ENCODE measurements at places on chromosomes 6 and 20.
A peak's percentile ranks its signal among the peaks of the same experiment; 100 is the strongest.

DNA sequence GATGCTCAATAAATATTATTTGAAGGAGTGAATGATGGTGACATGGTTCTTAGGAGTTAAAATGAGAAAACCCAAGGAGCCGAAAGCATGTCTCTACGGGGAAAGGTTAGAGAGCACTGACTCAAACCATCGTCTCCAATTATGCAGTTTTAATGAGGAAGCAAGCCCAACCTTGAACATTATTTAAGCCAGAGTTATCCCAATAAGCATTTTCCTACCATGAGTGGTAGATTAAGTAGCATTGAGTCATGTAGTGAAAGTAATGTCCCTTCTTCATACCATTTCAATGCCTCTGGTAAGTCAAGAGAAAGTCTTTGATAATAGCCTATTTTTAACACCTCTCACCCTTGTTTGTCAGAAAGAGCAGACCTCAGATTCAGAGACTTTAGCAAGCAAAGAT is 13.5 kb downstream of the TSHZ2 start:
- no peak for DNase-seq

- DNase-seq: no peak
Observed at GRCh38 chr6:155183095-155183494, 80.7 kb upstream of the CLDN20 start.

- no peak for DNase-seq
Observed at GRCh38 chr6:12238219-12238618, 51.9 kb upstream of the EDN1 start.

DNA sequence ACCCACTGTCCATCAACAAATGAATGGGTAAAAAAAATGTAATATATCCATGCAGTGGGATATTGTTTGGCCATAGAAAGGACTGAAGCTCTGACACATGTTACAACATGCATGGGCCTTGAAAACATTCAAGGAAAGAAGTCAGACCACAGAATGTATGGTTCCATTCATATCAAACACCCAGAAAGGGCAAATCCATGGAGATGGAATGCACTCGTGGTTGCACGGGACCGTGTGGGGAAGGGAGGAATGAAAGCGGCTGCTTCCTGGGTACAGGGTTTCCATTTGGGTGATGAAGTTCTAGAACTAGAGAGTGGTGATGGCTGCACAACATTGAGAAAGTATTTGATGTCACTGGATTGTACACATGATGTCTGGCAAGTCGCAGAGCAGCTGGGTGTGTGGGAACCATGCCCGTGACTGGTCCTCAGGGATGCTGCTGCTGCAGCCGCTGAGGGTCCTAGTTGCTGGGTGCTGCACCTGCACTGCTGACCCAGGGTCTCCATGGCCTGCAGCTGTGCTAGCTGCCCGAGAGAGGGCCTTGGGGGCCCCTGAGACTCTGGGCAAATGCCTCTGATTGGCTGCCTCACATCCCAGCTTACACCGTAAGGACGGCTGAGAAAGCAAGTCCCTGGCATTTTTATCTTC is 220.3 kb downstream of the NRN1 start:
- no peak for DNase-seq

DNA sequence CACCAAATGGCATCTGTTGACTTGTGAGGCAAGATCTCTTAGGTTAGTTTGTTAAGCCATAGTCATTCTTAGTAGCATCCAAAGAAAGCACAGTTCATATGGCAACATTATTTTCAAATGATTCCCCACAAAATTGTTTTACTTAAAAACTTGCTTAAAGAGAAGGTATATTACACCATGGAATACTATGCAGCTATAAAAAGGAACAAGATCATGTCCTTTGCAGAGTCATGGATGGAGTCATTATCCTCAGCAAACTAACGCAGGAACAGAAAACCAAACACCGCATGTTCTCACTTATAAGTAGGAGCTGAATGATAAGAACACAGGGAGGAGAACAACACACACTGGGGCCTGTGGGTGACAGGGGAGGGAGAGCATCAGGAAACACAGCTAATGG is 10.9 kb upstream of the DSE start:
- no peak for DNase-seq

GRCh38 chr20:23232219-23232581 is 118.4 kb upstream of the NXT1 start:
- DNase-seq: no peak

- no peak for DNase-seq
Observed at GRCh38 chr6:73566954-73567591, 46.2 kb upstream of the EEF1A1 start.

DNA sequence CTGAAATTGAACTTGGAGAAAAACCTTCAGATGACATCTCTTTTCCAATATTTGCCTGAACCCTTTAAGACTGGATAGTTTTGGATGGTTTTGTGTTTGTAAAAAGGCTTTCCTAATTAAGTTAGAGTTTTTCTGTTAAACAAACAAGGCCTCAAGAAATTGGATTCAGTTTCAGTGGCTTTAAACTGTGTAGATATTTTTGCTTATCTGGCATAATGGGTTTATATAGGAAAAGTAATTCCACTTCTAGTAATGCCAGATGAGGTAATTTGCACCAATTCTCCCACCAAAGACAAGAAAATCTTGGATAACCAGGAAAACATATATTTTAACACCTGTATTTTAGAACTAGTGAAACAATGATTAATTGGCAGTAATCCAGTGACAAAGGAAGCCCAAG is 12.0 kb upstream of the TRDN start:
- no peak for DNase-seq

- peak; percentile 64 for DNase-seq
Observed at GRCh38 chr6:34791701-34792604, at the start of gene BLTP3A. Gene BLTP3A, plus strand, starts transcription at chr6:34792083. Its CDS starts 168 bp downstream, at chr6:34792251.

GRCh38 chr6:24430086-24430485 is 27.4 kb downstream of the MRS2 start:
- no peak for DNase-seq

DNA sequence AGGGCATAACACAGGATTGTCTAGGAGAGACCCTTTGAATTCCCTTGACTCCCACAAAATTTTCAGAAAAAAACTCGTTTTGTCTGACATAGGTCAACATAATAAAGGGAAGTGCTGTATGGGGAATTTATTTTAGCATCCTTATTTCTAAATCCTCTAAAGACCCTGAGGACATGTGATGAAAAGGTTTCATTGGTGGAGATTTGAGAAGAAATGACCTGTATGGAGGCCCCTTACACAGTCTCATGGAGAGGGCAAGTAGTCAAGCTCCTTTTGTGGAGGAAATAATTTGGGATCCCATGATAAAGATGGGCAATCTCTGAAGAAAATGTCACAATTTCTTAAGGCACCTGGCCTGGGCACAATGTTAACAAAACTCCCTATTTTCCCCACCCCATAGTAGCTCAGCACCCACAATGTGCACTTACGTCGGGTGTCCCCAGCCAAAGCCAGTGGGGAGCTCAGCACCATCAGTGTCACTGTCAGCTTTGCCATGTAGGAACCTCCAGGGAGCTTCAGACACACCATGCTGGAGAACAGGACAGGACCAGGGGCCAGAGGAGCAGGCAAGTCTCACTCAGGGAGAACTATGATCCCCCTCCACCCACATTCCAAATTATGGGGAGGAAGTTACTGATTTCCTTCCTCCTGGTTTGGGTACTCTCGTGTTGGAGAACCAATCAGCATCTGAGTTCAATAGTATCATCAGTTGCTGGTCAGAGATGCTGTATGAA is at the start of gene HLA-DRB5:
HLA-DRB5 (minus strand) TSS at position 591 of the 734 bp plus-strand sequence; CDS start at position 528, 63 bp downstream.
- DNase-seq: peak; percentile 32

DNA sequence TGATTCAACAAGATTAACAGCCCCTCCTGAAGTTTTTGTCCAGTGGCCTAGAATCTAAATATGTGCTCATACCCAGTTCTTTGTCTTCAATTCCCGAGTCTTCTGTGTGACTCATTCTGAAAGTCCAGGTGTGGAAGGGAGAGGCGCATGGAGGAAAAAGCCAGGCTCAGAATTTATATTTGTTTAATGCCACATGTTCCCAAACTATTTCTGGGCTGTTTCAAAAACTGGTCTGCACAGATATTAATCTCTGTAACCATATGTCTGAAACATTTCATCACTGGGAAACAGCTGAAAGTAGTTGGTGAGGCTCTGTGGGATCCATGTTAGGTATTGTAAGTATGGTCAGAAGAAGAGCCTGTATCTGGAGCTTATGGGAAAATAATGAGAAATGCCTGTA is 266.0 kb downstream of the PAX1 start:
- no peak for DNase-seq

DNA sequence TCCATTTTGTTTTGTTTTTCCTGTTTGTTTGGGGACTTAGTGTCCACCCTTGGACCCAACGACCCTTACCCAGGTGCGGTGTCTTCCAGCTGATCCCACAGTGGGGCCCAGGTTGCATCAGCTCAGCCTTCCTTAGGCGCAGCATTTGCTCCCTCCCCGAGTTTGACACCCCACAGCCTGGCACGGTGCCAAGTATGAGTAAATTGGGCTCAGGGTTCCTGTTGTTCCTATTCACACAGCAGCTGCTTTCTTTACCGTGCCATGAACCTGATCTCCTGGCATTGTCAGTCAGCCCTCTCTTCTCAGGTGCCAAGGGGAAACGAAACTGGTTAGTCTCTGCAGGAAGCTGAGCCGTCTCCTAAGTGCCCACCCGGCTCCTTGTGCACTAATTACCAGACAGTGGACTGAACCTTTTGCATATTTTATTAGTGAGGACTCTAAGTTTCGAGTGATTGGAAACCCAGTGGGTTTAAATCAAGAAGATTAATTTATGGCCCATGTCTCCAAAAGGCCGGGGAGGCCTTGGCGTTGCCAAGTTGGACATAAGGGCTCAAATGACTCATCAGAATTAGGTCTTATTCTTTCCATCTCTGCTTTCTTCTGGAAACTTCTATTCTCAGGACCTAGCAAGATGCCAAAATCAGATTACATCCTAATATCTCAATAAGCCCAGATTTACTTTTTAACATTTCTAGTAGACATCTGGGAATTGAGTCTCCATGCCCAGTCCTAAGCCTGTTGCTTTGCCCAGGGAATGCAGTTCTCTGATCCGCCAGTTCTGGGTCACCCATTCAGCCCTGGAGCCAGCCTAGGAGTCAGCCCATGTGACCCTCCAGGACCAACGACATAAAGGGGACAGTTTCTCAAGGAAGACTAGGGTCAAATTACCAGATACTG is 68.8 kb downstream of the TSHZ2 start:
- no peak for DNase-seq

- no peak for DNase-seq
Observed at GRCh38 chr6:45920819-45921511, 94.7 kb downstream of the CLIC5 start.

DNA sequence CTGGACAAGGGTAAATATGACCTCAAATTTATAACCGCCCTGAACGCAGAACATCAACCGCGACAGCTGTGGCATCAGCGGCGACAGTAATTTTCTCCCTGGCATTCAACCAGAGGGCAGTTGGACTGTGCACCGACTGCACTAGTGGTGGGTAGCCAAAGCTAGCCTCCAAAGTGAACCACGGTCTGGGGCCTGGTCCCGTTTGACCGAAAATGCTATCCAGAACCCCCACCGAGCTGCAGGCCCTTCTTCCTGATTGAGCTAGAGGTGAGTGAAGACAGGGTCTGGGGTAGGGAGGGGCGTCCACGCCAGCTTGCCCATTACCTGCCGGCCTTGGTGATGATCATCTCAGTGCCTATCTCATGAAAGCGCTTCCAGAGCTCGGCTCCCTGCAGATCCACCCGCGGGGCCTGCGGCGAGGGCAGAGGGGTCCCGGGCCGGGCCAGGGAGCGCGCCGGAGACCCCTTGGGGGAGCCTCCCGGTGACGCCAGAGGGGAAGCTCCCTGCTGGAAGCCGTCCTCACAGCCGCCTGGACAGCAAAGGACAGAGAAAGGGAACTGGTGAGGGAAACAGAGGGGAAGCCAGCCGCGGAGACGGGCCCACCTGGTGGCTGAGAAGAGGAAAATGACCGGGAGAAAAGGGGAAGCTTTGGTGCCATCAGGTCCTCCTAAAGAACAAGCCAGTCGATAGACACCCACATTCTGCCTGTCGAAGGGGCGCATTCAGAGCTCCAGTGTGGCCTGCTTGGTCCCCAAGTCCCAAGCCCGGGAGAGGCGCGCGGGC is 2.0 kb downstream of the TBX18 start:
- no peak for DNase-seq

DNA sequence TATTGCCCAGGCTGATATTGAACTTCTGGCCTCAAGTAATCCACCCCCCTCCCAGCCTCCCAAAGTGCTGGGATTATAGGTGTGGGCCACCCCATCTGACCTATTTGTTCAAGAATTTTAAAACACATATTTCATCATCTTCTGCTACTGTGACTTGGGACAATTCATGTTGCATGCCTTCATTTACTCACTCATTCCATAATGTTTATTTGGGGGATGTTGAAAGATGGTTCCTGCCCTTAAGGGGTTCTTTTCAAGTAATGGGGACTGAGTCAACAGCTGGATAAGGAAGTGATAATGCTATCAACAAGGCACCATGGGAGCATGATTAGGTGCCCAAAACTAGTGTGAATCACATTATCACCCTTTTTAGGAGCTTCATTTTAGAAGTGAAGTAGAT is 62.0 kb downstream of the CRYBG1 start:
- DNase-seq: no peak

GRCh38 chr6:118177720-118178119 is 270.7 kb downstream of the SLC35F1 start:
- no peak for DNase-seq

- no peak for DNase-seq
Observed at GRCh38 chr6:82441047-82441855, 77.6 kb downstream of the TPBG start.

GRCh38 chr6:109687271-109687761 is 3.7 kb downstream of the AK9 start:
- DNase-seq: no peak

DNA sequence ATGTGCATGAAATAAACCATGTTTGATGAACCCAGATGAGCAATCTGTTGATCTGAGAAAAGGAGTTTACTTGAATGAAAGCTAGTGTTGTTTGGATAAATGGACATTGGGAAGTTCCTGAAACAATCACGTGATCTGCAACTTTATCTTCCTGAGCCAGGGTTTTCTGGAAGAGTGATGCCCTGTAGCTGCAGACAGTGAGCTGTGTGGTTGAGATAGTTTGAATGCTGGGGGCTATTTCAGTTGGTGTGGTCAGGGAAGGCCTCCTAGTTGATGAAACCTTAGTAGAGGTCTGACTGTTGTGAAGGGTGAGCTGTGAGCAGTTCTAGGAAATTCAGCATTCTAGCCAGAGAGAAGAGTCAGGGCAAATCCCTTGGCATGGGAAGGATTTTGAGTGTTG is 643.7 kb downstream of the UTRN start:
- DNase-seq: no peak

- DNase-seq: no peak
Observed at GRCh38 chr6:160217073-160217472, 41.5 kb downstream of the SLC22A2 start.

DNA sequence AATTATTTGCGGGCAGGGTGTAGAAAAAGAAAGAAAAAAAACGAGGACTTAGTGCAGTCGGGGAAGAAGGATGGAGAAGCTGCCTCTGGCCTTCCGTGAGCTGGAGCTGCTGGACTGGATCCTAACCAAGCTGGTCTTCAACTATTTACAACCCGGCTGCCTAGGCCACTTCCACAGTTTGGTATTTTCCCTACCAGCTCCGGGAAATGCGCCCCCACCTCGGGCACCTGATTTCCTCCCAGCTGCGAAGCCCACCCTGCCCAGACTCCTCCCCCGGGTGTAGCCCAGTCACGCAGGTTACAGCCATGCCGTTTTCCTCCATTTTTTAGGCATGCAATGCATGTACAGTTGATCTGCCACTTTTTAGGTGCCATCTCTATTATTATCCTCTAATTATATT is 21.2 kb downstream of the THEMIS start:
- no peak for DNase-seq
